ENCODE measurements at places on chromosomes 7 and 10.

DNA sequence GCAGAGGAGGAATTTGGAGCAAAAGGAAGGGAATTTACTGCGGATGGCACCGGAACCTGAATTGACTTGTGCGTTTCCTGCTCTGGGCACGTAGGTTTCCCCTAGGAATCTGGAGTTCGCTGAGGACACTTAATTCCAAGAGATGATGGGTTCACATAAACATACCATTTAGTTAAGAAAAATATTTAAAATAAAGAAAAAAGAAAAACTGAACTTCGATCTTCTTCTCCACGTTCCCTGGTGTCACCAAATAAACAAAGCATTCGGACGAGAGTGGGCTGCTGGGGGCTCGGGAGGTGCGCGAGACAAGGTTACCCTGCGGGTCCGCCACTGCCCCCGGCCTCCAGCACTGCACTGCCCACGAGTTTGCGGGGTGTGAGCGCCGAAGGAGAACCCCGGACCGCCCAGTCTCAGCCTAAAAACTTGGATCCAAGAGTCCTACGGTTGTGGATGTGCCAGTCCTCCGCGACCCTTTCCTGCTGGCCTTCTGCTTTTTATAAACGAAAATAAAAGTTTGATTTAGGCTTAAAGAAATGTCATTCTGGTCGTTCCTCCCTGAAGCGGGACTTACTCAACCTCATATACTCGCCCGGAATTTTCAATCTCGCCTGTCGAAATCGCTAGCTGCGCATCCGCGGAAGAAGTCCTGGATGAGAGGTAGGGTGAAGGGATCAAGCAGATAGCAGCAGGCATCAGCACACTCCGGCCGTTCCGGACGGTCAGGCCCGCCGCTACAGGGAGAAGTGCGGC, 30.3 kb downstream of the SKIDA1 start:
- DNase-seq, result no peak

- DNase-seq, result no peak
Observed at GRCh38 chr10:86747796-86748581, 8.4 kb upstream of the BMPR1A start.

GRCh38 chr7:137296576-137296975, 47.0 kb downstream of the PTN start:
- DNase-seq, result no peak

DNA sequence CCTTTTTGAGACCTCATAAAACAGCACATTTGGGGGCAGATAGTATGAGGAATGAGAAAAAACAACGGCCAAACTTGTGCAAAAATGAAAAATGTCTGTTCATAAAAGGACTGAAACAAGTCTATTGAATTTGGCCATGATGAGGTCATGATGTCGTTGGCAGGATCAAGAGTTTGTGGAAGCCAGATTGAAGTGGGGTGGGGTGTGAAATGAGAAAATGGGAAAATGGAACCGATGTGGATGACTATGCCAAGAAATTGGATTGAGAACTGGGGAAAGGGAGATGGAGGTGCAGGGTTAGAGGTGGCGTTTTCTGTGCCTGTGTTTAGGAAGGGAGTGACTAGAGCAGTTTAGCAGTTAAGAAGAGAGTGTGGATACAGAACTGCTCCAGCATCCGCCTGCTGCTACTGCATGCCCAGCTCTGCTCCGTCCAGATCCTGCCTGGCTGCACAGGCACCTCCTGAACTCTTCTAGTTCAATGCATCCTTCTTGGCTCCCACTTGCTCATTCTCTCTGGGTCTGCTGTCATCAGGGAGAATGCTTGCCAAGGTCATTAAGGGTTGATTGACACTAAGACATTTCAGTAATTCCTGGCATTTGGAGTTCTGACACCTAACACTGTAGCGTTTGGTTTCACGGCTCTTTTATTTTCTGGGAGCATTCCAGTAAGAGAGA, 111.9 kb downstream of the GALNT17 start:
- DNase-seq, result no peak

DNA sequence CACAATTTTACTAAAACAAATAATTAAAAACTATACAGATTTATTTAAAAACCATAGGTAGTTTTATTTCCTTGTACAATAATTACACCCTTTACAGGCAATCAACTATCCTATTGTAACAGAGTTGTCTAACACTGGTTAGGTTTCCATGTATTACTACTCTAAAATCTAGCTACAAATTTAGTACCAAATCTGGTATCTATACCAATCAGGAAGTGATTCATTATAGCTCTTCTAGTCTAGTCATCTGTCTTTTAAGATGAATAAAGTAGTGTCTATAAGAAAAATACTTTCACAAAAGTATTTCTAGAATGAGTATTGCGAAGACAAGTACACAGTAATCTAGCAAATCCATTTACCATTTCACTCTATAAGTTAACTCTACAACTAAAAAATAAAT, 16.9 kb downstream of the ZNF800 start:
- DNase-seq, result no peak

GRCh38 chr10:125221716-125222115, 61.4 kb upstream of the CTBP2 start:
- no peak for DNase-seq

DNA sequence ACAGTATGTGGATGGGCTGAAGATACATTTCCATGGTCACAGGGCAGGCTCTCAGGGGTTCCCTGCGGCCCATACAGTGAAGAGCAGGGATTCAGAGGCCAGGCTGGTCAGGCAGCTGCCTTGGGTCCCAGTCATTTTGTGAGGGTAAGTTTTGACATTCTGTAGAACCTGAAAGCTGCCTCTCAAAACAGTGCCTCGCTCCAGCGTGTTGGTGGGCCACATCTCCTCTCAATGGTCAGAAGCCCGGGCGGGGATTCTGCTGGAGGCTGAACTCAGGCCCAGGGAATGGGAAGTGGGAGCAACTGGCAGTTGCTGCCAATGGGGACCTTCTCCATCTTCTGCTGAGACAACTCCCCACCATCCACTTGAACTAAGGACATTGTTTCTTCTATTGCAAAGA, 190.0 kb downstream of the PTPN20 start:
- DNase-seq, result no peak

GRCh38 chr7:92831716-92832533, 4.4 kb downstream of the CDK6 start:
- no peak for DNase-seq

- peak; percentile 64 for DNase-seq
Observed at GRCh38 chr7:127393368-127394058, 1.0 kb upstream of the ZNF800 start.

- peak; percentile 42 for DNase-seq
Observed at GRCh38 chr10:119357412-119358151, 150.2 kb downstream of the GRK5 start.

DNA sequence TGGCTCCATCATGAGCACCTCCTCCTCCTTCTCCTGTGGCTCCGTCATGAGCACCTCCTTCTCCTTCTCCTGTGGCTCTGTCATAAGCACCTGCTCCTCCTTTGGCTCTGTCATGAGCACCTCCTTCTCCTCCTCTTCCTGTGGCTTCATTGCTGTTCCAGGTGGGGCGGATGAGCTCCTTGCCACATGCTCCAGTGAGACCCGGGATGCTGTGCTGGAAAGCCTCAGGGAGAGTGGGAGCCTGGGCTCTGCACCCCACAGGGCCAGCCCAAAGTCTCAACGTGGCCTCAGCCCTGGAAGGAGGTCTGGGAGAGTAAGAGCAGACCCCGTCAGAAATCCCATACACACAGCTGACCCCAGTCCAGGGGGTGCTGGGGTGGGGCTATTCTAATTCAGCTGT, 380.7 kb downstream of the TCERG1L start:
- no peak for DNase-seq

DNA sequence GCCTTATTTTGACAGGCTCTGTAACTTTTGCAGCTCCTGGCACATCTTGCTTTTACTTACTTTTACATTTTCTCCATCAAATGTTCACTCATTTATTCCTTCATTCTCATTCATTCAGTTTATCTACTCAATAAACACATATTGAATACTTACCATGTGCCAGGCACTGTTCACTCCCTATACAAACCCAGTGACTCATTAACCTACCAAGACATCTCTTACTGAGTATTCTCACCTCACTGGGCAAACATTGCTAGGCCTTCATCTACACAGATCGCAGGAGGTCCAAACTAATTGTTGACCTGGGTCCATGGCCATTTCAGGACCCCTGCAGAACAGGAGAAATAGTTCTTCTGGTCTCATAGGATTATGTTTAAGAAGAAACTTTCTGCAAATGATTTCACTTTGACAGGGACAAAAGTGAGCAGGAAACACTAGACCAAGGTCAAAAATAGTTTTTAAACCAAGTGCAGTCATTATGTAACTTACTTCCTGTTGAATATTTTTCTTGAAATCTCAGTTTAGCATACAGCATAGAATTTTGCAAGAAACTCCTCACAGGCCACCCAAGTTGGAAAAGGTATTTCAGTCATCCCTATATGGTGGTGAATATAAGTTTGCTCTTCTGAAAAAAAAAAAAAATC, 17.6 kb downstream of the SLC26A4 start:
- DNase-seq, result no peak

DNA sequence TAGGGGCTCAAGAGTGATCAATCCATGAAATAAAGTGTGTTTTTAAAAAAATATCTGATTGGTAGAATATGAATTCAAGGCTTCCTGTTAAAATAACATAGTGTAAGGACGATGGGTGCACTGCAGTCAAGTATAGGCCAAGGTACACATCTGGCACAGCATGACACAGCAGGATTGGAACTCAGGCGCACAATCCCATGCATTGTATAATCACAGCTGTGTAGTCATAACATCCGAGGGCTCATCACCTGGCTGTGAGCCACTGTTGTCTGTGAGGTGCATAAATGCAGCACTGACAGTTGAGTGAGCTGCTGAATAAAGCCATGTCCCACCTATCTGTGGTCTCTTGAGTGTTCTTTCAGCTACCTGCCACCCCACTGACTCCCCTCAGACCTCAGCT, 142.3 kb upstream of the HPS1 start:
- DNase-seq, result no peak

- no peak for DNase-seq
Observed at GRCh38 chr10:128859738-128860386, 607.2 kb upstream of the MGMT start.

DNA sequence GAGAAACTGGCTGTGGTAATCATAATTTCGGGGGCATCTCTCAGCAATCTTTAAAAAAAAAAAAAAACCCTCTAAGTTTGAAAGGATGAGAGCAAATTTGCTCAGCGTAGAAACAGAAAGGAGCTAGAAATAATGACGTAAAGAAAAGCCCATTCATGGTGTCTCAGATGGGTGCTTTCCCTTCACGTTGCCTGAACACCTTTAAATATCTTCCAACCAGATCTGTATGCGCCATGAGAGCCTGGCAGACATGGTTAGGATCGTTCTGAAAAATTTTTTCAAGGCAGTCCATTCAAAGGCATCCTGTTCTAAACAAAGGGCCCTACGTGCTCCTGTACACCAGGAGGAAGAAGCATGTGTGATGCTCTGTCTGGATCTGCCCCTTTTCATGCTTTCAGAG, 141.2 kb upstream of the C1QL3 start:
- no peak for DNase-seq

DNA sequence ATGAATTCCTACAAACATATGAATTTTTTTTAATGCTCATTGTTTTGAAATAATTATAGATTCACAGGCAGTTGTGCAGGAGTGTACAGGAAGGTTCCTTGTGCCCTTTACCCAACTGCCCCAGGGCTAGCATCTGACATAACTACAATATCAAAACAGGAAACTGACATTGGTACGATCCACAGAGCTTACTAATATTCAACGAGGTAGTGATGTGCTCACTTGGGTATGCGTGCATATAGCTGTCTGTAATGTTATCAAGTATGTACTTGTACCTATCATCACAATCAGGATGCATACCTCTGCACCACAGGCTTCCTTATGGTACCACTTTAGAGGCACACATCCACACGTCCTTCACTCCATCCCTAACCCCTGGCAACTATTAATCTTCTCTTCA, 68.3 kb downstream of the BMS1 start:
- no peak for DNase-seq

GRCh38 chr7:103987451-103987850, 2.0 kb downstream of the RELN start:
- no peak for DNase-seq

GRCh38 chr10:125761961-125762360, 13.7 kb downstream of the MMP21 start:
- DNase-seq, result no peak

DNA sequence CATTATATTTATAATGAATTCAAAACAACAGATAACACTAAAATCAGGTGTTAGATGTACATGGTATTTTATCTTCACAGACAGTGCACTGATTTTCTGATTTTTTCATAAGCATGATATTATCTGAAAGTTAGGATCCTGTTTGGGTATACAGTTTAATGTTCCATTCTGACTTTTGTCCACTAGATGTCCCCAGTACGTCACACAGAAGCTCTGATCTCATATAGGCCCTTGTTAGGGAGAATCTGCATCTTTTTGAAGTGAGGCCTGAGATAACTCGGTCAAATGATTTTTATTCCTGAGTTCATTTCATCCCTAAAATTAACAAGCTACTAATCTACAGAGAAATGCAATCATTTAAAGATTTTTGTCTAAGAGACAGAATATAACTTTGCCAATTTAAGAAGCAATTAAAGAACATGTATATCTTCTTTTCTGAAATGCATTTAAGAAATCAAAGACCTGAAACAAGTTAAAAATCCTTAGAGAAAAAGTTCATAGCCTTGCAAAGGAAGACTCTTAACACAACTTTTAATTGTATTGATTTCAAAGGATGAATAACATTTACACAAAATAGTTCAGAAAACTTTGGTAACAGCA, 72.0 kb upstream of the TES start:
- DNase-seq, result no peak

DNA sequence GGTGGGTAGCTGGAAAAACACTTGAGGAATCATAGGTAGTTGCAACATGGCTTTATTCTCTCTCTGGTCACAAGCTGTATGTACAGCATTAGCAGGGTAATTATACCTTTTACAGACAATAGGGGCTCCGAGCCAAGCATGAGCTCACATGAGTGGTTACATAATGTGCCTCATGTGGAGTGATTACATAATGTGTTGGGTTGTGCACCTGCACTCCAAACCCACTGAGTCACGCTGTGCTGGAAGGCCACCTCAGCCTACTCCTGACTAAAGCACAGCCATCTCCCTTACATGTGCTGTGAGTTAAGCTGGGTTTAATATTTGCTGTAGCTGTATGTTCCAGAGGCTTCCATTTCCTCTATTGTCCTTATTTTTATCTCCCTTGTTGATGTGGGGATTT, 348.7 kb upstream of the SEMA3C start:
- DNase-seq, result no peak

DNA sequence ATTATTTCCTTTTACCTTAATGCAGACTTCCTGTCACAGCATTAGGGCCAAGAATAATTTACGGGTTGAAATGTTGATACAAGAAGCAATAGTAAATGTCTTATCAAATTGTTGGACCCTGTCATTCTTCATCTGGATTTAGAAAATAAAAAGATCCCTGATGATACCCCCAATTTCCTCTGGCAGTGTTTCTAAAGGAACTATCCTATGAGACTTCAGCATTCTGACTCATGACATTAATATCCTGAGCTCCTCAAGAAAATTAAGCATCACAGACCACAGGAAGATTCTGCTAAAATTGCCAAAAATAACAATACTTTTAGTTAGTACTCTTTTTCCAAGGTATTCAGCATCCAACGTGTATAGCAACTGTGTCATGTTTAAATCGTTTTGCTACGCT, 490.5 kb upstream of the ANKRD30A start:
- DNase-seq, result no peak
